ENCODE measurements at places on chromosomes 7 and 10.
A peak's percentile ranks its signal among the peaks of the same experiment; 100 is the strongest.

DNA sequence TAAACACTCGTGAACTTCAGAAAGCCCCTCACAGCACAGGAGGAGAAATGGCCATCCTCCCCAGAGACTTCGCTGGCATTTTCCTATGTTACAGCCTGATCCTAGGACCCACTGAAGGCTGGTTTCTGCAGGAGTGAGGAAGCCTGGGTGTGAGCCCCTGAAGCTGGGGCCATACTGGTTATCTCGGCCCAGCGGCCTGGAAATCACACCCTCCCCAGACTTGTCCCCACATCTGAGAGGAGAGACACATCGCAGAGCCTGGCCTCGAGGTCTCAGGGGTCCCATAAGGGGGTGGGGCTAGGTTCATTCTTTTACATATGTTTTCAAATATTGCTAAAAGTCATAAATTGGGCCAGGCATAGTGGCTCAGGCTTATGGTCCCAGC, 17.5 kb upstream of the RET start:
- no peak for DNase-seq

- DNase-seq: no peak
Measured at GRCh38 chr10:86287966-86288579, 78.5 kb downstream of the GRID1 start.

- DNase-seq: no peak
Measured at GRCh38 chr10:47400251-47400650, 16.2 kb upstream of the ZNF488 start.

- DNase-seq: peak; percentile 42
Measured at GRCh38 chr10:3068968-3069737, 1.8 kb downstream of the PFKP start.

GRCh38 chr7:111558991-111559390, 3.3 kb downstream of the IMMP2L start:
- DNase-seq: no peak

GRCh38 chr10:1434202-1434601, 303.1 kb downstream of the ADARB2 start:
- DNase-seq: no peak

DNA sequence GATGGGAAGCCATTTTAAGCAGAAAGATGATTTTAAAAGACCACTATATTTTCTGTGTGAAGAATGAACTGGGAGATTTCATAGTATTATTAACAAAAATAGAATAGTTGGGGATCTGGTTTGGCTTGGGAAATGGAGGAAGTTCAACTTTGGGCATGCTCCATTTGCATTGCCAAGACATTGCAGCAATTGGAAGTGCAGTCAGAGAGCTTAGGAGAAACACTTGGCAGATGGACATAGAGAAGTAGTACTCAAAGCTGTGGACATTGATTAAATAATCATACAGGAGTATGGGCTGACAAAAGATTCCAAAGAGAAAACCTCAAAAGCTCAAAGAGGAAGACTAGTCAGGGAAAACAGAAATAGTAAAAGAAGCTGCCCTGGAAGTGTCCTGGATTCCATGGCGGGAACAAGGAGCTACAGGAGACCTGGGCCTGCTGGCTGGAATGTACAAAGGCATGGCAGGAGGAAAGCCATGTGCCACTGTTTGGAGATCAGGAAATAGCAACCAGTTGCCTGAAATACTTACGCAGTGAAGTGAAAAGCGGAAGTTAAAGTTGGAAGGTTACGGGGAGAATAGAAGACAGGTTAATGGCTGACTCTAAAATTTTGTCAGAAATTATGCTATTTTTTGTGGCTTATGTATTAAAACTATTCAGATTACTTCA, 93.6 kb upstream of the MXI1 start:
- no peak for DNase-seq

DNA sequence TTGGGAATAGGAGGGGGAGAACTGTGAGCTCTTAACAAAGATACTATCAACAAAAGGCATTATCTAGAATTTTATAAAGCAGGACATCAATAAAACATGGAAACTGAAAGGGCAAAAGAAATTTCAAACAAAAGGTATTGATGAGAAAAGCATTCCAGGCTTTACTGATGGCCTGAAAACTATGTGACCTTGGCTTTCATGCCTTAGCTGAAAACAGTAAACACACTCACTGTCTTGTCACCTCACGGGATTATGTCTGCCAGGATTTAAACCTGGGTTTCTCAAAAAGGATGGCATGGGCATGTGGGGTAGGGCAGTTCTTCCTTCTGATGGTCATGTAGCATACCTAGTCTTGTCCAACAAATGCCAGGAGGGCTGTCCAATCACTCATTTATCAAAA, 22.9 kb downstream of the DOCK4 start:
- DNase-seq: no peak

DNA sequence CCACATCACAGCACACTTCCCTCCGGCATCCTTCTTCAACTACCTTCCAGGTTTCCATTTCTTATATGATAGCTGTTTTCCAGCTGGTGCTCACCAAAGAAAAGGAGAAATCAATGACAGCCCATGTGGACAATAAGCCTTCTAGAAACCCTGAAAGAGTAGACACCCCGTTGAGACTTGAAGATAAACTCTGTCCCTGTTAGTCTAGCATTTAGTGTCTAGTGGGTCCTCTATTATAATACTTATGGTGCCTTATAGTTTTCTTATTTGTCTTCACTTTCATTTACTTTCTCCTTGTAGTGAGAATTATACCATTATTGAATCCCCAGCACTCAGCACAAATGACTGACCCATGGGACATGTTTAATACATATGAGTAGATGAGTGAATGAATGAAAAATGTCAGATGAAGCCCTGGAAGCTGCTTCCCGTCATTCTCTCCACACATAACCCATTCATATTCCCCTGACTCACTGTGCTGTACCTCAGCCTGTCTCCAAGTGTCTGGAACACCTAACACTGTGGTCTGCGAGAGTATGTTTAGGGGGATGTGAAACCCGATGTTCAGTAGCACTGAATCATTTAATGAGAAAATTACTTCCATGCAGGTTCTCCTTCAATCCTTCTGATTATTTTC, 377.6 kb downstream of the GPR158 start:
- DNase-seq: no peak

- no peak for DNase-seq
Measured at GRCh38 chr7:77859343-77859742, 60.8 kb downstream of the PHTF2 start.

Measured in GM23248 (cell line).